Kasumi-1 (cell line): ENCODE measurements at places on chromosomes 3 and 15.

DNA sequence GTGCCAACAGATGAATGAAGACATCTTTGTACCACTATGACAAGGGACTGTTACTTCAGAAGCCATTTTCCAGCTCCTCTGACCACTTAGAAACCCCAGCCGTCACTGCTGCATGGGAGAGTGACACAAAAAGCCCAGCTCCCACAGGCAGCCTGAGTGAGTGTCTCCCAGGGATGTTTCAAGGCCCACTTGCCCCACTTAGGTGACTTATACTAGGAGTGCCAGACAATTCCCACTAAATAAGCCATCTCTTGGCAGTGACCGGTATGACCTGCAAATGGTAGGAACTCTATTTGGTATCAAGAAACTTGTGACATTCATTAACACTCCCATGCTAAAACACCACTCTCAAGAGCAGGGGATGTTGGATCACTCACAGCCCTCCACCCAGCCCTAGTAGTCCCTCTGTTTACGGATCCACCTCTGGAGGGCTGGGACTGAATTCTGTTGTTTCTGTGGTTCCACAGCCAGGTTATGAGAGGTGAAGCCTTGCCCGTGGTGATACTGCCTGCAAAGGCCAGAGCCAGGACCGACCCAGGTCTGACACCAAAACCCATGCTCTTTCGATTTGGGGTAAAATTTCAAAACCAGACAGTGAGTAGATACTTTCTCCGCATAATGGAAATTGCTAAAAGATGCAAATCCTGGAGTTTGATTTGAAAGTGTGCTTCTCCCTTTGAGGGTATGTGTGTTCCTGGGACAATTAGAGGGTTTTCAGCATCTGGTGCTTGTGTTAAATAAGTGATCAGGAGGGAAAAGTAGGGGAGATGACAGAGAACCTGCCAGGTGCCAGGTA lies 14.5 kb downstream of the RBP1 start:
- DNase-seq, result no peak

DNA sequence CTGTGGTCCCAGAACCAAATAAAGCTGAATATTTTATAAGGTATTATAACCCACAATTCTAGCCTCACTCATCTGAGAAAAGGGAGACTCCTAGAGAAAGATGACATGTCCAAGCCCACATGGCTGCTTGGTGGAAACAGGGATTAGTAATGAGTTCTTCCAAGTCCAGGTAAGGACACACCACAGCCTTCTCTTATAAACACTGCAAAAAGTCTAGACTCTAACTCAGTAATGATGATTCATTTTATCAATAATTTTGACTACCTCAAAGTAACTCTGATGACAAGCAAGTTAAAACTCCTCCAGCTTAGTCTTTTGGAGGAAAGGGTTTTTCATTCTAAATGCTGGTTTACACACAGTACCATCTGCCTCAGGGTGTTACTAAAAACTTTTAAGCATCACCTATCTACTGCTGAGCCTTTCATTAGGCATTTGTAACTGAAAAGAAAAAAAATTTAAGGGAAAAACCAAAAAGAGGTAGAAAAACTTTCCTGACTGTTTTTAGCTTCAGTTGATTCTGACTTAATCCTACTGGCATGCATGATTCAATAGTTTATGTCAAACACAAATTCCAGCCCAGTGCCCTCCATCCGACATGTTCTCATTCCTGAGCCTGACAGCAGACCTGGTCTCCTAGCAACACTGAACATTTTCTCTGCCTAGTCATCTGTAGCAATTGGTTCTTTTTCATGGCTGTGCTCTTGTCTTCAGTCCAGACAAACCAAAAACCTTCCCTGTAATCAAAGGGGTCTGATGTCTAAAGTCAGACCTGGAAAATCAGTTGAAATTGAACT lies 43.9 kb downstream of the P3H2 start:
- no peak for DNase-seq

DNA sequence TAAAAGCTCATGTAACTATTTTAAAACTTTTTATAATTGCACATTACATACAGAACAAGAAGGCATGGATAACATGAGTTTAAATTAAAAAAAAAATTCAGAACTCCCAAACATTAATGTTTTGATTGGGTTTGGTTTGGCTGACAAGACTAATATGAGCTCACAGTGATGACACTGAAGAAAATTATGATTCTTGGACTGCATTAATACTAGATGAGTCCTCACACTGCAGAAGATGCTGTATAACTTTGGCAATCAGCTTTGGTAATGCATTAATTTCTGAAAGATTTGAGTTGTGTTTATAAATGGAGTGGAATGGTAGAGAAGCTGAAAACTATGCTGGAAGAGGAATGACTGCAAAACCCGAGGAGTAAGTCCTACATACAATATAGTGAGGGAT lies 358.9 kb downstream of the PLCL2 start:
- no peak for DNase-seq

DNA sequence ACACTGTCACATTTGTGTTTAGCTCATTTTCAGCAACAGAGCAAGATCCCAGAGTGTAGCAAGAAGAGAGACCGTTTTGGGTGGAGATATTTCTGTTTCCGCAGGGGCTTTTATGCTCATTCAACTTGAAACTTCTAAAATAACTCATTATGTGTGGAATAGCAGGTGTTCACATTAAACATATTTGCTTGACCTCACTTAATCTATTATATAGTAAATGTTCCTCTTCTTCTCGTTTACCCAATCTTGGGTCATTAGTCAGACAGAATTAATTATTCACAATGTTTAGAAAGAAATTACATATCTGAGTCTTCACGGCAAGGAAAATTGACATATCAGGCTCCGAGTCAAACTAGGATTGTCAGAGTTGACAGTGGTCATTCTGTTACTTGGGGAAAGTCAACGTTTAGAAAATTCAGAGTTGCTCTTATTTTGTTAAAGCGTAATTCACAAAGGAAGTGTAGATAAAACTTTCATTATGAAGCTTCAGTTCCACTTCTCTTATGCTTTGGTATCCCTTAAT lies 222.9 kb downstream of the TPRG1 start:
- DNase-seq, result no peak

DNA sequence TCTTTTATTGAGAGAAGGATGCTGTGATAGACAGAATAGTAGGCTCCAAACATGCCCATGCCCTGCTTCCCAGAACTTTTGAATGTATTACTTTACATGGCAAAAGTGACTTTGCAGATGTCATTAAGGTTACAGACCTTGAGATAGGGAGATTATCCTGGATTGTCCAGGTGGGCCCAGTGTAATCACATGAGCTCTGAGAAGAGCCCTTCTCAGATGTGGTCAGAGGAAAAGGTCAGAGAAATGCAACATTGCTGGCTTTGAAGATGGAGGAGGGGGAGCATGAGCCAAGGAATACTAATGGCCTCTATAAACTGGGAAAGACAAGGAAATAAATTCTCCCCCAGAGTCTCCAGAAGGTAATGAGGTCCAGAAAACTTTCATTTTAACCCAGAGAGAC lies 45.8 kb upstream of the LYZL4 start:
- no peak for DNase-seq

DNA sequence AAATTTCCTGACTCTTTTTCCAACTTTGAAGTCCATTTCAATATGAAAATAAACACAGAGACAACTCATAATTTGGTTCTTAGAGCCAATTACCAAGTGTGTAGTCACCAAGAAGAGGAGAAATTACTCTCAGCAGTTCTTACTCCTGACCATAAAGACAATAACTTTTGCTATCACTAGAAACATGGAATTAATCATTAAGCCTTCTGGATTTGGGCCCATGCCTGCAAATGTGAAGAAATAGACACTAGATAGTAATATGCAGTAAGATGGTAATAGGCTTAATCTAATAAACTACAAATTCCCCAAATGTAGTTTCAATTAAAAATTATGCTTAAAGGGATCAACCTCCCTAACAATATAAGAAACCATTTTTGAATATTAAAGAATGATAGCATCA lies 185.1 kb upstream of the AGTR1 start:
- DNase-seq, result no peak

DNA sequence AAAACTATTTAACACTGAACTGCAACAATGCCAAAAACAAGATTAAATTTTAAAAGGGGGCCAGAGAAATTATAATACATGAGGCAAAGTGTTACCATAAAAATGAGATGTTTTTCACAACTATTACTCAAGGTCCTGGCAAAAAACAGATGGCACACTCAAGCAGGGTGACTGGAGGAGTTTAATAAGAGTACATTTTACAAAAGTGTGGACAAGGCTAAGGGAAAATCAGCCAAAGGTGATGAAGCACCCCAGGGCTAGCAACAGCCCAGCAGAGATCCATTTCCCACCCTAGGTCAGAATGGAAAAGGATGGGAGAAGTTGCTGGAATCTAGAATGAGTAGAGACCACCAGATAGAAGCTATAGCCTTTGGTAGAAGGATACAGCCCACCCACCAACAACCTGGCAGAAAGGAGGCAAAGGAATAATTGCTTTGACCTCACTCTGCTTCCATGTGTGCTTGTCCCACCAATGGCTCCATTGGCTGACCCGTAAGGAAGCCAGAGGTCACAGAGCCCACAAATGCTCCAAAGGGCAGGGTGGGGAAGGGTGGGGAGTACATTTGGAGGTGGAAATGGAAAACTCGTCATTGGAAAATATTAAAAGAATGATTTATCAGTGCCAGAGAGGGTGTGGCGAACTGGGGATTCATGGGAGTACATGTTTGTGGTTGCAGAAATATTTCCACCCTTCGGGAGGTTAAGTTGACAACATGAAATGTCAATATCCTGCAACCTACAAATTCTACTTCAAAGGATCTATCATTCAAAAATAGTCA lies 161.0 kb upstream of the UBE2E2 start:
- DNase-seq, result no peak

DNA sequence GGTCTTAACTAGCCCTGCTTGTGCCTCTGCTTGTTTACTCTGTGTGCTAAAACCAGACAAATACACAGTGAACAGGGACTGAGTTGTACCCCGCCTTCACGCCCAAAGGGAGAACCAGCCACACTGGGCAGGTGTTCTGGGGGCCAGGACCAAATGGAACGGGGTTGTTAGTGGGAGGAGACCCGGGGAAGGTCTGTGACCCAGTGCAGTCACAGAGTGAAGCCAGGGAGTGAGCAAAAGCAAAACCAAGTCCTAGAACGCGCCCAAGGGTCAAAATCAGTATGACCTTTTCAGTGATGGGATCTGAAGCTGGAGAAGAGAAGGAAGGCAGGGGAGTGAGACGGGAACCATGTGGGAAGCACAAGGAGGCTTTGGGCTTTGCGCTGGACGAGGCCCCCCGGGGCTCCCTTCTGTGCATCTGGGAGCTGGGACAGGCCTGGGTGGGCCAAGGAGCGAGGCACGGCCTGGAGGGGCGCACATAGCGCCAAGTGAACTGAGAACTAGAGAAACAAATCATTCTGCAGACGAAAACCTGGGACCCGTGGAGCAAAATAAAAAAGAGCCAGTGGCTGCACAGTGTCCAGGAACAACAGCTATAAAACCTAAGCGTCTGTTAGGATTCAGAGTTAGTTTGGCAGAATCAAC lies 78.3 kb upstream of the ALDH1A3 start:
- no peak for DNase-seq

DNA sequence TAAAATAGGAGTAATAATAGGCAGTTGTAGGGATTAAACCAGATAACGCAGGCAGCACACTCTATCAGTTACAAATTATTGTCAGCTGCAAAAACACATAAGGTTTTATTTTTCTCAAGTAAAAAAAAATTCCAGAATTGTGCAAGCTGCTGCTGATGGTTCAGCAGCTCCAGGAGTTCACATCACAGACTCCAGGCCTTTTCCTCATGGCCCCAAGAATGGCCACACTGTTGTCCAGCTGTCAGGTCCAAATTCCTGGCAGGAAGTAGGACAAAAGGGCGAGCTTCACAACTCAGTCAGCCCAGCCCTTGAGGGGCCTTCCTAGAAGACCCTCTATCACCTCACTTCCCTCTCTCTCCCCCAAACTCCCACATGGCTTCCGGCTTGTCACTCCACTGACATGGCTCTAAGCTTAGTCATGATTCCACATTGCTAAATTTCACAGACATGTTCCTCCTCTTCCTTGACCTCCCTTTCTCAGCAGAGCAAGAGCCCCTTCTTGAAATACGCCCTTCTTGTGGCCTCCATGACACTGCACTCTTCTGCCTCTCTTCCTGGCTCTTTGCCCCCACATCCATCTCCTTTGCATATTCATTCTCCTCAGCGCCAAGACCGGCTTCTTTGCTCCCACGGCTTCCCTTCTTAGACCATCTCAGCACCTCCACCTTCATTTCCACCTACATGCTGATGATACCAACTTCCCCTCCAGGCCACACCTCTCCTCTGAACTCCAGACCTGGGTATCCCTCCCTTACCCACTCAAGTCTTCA lies 27.4 kb upstream of the FAM174B start:
- no peak for DNase-seq

DNA sequence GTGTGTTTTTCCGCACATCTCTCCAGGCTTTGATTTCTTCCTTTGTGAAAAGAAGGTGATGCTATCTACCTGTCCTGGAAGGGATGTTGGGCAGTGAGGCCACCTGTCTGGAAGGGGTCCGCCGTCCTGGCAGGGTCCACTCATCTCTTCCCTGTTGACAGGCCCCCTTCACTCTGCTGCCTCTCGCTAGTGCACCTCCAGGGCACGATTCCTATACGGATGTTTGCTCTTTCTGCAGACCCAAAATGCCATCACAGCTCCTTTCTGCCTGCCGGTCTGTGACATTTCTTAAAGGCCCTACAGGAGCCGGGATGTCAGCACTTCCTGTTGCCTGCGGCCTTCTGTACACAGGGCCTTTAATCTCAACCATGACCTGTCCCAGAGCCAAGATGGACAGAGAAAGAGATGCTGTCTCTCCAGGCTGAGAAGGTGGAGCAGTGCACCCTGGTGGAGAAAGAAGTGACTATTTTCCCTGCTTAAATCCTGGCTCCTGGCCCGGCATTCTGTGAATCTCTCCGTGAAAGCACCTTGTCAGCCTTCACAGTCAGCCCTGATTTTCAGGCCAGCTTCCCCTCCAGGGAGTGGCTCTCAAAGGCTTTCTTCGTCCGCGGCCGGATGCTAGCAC lies 7.4 kb downstream of the FAM3D start:
- no peak for DNase-seq

DNA sequence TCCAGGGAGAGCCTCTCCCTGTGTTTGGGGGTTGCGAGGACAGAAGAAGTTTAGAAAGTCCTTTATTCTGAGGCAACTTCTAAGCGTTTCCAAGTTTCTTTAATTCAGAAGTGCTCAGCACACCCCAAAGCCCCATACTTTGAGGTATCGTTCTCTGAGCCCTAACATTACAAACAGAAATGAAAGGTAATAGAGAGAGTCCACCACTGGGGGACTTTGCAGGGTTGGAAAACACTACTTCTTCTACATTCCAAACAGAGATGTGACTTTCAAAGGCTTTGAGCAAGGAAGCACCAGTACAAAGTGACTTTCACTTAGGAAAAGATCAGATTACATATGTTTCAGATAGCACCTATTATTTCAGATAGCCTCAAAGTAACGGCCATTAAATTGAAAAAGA lies 6.2 kb upstream of the ZNF280D start:
- no peak for DNase-seq

GRCh38 chr3:9903238-9903624 lies 583 bp downstream of the IL17RE start:
- no peak for DNase-seq
